ENCODE measurements at places on chromosomes 1 and 21.

DNA sequence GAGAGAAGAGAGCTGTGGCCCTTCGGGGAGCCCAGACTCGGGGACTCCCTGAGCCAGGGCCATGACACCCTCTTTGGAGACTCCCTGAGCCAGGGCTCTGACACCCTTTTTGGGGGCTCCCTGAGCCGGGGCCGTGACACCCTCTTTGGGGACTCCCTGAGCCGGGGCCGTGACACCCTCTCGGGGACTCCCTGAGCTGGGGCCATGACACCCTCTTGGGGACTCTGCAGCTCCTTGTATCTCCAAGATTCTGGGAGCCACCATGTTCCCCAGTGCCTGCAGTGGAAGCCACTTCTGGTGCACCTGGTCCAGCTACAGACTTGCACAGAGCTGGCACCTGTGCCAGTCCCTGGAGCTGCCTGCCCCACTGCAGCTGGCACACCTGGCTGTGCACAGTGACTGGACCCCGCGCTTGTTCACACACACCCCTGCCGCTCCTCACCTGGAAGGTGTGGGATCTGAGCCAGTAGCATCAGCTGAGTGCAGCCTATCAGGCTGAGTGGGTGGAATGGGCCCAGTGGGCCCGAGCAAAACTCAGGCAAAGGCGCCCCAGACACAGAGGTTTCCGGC lies 3.8 kb upstream of the SSU72 start:
- no peak for DNase-seq

DNA sequence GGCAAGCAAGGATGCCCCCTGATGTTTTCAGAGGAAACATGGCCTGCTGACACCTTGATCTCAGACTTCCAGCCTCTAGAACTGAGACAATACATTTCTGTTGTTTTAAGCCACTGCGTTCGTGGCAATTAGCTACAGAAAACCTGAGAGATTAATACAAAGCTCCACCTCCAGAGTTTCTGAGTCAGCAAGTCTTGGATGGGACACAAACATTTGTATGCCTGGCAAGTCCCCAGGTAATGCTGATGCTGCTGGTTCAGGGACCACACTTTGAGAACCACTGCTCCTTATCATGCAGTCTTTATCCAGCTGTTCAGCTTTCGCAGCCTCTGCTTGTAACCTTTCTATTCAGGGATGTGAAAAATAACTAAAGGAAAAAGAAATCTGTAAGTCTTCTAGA lies 565.7 kb upstream of the PLXNA2 start:
- DNase-seq: no peak

DNA sequence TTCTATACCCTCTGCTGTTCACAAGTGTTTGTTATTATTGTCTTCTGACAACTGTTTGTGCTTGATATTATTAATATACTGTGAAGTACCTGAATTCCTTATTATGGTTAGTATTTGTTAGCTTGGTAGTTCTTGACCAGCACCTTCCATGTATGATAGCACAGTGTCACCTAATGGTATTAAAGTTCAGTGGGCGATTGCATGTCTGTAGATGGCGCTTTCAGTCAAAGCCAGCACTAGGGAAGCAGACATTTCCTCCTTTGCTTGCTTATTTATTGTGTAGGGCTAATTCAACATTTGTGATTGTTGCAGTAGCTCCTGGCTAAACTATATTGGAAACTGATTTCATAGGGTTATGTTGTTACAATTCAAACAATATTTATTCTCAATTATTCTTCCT lies 218.0 kb downstream of the ZP4 start:
- DNase-seq: no peak

DNA sequence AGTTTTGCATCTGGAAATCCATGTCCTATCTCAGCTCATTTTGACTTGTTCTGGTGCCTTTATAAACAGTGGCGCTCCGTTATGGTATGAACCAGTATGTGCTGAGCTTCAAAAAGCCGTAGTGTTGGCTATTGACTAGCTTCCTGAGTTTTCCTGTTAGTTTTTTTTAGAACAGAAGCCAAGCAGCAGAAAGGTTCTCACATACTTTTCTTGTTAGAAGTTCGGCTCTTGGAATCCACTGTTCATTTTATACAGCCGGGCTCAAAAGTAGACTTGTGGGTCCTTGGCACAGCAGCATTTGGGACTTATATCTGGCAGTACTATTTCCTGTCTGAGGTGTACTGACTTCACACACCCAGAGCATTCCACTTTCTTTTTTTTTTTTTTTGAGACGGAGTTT lies 63.8 kb downstream of the TBCE start:
- DNase-seq: no peak

- no peak for DNase-seq
Measured at GRCh38 chr1:201758499-201759050, 70.4 kb upstream of the IPO9 start.

DNA sequence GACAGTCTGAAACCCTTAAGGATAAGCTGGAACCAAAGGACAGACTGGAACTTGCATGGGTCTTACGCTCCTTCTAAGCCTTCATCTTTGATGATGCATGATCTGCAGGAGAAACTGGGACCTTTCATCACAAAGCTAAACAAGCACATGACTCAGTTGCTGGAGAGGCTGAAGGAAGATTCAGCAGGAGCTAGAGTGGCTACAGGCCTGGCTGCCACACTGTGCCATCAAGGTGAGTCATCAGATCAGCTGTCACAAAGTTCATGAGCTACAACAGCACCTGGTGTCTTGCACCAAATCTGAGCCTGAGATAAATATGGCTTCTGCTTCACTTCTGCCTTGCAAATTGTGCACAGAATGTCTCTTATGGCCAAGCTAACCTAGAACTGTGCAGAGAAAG lies 95.5 kb upstream of the MARK1 start:
- no peak for DNase-seq

GRCh38 chr1:63545780-63546179 lies 22.5 kb downstream of the EFCAB7 start:
- DNase-seq: no peak

- DNase-seq: no peak
Measured at GRCh38 chr1:203173566-203173965, 2.1 kb downstream of the MYBPH start.

DNA sequence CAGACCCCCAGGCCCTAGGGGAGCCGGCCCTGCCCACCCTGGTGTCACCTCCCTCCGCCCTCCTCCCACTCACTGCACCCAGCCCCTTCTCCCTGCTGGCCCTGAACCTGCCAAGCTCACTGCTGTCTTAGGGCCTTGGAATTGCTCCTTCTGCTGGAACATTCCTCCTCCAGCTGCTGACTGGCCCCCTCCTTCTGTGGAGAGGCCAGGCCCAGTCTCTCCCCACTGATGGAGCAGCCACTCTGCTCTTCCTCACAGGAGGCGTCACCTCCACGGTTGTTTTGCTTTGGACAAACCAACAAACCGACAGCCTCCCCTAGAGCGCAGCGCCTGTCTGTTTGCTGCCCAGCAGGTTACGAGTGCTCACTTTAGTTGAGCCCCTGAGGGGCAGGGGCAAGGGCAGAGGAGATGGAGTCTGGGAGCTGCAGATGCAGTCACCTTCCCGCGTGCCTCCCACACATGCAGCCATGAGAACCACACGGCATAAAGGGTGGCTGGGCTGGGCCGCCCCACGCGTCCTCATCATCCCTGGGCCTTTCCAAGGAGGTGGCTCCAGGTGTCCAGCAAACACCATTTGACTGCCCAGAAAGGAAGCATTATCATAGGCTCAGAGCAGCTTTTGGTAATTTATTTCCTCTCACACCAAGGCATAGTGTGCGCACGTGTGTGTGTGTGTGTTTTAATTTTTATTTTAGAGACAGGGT lies 9.4 kb downstream of the OXCT2 start:
- DNase-seq: no peak

DNA sequence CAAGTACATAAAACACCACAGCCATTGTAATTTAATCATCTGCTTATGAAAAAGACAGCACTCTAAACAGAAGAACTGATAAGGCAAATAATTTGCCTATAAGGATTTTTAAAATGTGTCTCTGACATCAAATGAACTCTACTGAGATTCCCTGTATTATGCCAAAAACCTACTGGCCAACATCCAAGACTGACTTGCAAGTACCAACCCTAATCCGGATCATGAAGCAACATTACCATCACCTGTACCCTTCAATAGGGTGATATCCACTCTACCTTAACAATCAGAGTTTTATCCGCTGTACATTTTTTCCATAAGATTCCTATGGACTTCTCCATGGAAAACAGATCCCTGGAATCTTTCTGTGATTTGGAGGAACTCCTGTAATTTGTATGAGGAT lies 4.6 kb downstream of the RGS7 start:
- no peak for DNase-seq
